Activated CD4-positive, alpha-beta T cell treated with anti-CD3 and anti-CD28 coated beads for 36 hours (primary cell): ENCODE measurements at places on chromosomes 12 and 14.
A peak's percentile ranks its signal among the peaks of the same experiment; 100 is the strongest.

- no peak for DNase-seq
These were observed 120.4 kb upstream of the LRIG3 start for GRCh38 chr12:59040656-59041055.

DNA sequence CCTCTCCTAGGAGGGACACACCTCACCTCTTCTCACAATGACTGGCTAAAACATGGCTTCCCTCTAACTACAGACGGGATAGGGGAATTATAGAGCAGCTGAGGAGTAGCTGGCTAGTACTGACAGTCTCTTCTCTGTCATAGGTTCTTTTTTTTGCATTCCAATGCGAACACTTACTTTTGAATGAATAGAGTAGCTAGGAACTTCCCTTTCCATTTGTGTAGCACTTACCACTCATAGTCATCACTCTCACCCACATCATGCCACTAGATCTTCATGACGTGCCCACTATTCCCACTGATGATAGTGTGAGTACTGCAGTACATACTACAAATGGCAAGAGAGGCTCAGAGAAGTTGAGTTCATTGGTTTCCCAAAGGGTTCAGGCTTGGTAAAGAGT is 143.9 kb upstream of the HIF1A start:
- DNase-seq, result no peak

- peak; percentile 68 for DNase-seq
These were observed 46.7 kb downstream of the RIN3 start for GRCh38 chr14:92560106-92560865.

- DNase-seq, result no peak
These were observed 87.9 kb downstream of the PLEKHA5 start for GRCh38 chr12:19217446-19217845.

- peak; percentile 43 for DNase-seq
These were observed 72.7 kb downstream of the RIN3 start for GRCh38 chr14:92585981-92586937.

DNA sequence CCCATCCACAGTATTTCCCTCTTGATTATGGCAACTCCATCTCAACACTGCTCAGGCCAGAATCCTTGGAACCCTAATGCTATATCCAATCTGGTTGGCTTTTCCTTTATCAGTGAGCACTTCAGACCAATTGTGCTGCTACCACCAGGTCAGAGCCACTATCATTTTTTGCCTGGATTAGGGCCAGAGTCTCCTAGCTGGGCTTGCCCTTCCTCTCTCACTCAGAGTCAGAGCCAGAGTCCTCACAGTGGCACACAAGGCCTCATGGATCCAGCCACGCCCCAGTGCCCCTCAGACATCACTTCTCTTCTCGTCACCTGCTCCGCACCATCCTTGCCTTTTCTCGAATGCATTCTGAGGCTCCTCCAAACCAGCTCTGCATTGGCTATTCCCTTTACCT is 211.1 kb downstream of the ANO6 start:
- no peak for DNase-seq

DNA sequence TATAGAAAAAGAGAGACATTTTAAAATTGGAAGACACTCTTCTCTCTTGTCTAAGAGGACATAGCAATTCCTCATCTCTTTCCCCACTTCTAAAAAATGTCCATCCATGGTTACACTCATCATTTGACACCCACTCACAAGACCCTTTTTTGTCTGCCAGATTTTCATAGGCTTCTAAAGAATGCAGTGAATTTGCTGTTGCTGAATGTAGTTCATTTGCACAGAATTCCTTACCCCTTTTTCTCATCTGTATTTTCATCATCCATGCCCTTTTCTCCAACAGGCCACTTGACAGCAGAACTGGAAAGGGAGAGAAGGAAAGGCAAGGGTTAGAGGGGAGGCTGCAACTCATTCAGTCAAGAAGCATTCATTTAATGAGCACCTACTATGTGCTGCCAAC is 128.0 kb downstream of the NUAK1 start:
- no peak for DNase-seq

- DNase-seq, result peak; percentile 84
These were observed 890 bp upstream of the KIF26A start for GRCh38 chr14:104137297-104138097.

GRCh38 chr14:86012461-86012860 is 482.5 kb downstream of the FLRT2 start:
- no peak for DNase-seq

DNA sequence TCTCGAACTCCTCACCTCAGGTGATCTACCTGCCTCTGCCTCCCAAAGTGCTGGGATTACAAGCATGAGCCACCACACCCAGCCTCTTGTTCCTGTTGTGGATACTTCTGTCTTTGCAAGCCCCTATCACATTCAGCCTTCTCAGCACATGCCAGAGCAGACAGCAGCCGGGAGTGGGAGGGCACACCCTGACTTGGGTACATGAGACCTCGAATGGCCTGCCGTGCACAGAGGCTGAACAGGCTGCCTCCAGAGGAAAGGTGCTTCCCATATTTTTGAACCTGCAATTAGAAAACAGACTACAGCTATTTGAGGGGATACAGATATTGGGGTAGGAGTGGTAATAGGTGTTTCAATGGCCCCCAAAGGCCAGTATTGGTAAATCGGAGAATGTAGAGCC is 307.3 kb upstream of the DIO3 start:
- DNase-seq, result no peak

GRCh38 chr12:11681207-11681606 is 31.7 kb downstream of the ETV6 start:
- DNase-seq, result no peak

GRCh38 chr12:5244513-5244972 is 187.4 kb upstream of the NTF3 start:
- no peak for DNase-seq

GRCh38 chr12:88935856-88936255 is 355.6 kb upstream of the KITLG start:
- no peak for DNase-seq

- DNase-seq, result no peak
These were observed 229.5 kb downstream of the CACNA1C start for GRCh38 chr12:2282318-2282717.

GRCh38 chr12:67969134-67969802 is 20.0 kb upstream of the IFNG-AS1 start:
- no peak for DNase-seq

GRCh38 chr14:51446771-51447170 is 204.9 kb upstream of the FRMD6 start:
- no peak for DNase-seq

- DNase-seq, result no peak
These were observed 640 bp upstream of the ZFYVE1 start for GRCh38 chr14:73027546-73027945.

GRCh38 chr12:71439362-71439612 is 311 bp upstream of the LGR5 start:
- DNase-seq, result no peak

DNA sequence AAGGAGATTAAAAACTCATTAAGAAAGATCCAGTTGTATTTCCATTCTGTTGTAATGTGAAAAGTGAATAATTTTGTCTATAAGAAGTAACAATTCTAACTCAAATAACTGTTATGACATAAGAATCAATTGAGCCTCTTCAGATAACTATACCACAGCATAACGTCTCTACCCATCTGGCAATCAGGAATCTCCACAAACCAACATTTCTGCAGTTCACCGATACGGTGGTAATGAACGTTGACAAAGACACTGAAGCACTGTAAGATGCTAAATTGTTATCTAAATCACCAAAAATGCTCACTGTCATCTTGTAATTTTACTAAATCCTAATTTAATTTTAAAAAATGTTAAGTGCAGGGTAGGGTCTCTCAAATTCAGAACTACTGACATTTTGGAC is 130.9 kb upstream of the USP15 start:
- no peak for DNase-seq

DNA sequence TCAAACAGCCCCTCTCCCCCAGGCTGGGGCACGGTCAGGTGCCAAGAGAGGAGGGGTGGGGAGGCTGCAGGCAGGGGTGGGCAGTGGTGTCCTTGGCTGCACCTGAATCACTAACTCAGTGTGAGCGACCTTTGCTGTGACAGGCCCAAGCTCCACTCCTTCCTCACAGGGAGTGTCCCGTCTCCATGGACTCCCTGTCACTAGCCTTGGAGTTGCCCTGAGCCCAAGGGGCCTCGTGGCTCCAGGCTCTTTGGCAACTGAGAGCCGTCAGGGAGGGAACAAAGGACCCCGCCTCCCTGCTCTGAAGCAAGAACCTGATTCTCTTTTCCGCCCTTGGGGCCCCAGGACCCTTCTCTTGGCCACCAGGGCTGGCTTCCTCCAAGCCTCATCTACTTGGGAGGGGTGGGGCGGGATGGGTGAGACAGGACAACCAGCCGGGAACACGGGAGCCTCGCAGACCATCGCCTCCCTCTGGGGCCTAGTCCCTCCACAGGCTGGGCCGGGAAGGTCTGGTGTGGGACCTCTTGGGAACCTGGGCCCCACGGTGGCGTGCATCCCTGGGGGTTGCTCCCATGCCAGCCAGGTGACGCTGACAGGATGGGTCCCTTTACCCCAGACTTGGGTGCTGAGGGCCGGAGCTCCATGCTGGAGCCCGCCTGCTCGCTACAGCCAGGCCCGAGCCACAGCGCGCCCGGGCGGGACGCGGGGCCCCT is 935 bp upstream of the ADSS1 start:
- DNase-seq, result no peak

DNA sequence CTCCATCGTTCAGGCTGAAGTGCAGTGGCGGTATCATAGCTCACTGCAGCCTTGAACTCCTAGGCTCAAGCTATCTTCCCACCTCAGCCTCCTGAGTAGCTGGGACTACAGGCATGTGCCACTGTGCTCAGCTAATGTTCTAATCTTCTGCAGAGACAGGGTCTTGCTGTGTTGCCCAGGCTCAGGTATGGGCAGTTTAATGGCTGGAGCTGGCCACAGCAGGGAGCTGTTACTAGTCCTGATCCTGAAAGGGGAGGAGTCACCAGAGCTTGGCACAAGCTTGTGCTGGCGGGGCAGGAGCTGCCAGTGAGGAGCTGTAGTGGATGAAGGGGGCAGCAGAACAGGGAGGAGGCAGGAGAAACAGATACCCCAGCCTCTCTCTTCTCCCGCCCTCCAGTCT is 10.6 kb downstream of the TMEM120B start:
- DNase-seq, result no peak

DNA sequence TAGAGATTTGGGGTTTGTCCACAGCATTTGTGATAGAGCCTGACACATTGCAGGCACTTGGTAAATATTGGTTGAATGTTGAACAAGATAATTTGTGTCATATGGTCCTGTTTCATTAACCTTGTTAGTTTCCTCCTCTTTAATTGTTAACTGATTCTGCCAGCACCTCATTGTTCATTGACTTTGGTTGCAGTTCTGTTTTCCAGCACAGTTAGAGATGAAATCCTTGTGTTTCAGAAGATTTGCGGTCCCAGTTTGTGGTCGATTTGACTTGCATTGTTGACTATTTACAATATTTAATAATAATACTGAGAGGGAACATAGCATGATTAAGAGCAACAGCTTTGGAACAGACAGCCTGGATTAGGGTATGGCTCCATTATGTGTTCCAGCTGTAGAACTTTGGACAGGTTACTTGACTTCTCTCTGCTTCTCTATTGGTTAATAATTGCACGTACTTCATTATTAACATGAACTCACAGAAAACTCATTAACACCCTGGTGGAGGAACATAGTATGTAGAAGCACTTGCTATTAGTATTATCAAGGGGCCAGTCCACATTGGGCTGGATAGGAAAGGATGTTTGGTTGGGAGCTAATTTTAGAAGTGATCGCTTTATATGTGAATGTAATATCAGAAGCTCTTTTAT is 8.7 kb downstream of the DRAM1 start:
- DNase-seq, result no peak

DNA sequence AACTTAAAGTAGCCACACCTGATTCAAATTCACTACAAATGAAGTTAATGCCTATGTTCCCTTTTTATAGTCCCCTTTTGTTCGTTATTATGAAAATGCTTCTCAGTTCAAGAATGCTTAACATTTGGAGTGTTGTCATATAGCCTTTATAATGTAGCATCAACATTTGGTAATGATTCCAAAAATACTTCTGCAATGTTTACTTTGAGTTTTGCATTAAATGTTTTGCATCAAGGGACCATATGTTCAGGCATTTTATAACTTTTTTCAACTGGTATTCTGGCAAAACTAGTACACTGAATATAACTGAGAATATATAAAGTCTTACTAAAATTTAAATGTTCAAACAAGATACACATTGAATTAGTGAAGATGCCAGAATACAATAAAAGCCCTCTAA is 209.6 kb upstream of the SLC16A7 start:
- DNase-seq, result no peak

DNA sequence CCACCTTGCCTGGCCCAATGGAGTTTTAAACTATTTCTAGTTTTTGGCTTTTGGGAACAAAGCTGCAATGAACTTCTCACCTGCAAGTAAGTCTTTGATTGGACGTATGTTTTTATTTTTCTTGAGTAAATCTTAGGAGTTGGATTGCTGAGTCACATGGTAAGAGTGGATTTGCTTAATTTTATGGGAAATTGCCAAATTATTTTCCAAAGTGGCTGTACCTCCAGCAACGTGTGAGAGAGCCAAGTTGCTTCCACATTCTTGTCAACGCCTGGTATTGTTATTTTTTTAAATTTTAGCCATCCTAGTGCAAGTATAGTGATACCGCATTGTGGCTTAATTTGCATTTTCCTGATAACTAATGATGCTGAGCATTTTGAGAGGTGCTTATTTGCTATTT is 136.6 kb downstream of the LMNTD1 start:
- no peak for DNase-seq

DNA sequence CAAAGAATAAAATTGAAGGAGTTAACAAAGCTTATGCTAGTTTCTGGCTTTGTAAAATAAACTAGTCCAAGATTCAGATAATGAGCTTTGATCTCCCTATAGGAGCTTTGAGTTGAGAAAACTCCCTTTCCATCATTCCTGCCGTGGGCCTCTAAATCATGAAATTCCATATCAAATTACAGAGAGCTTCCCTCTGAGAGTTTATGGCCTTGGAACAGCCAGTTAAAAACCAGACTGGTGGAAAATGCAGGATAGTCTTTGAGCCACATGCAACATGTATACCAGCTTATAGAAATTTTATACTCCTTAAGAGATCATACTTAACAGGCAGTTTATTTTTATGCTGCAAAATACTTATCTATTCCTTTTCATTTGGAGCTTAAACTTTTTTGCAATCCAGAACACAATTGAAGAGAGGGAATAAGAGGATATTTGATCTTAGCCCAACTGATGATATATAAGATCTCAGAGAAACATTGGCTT is 175.8 kb upstream of the ATP2B1 start:
- DNase-seq, result no peak

DNA sequence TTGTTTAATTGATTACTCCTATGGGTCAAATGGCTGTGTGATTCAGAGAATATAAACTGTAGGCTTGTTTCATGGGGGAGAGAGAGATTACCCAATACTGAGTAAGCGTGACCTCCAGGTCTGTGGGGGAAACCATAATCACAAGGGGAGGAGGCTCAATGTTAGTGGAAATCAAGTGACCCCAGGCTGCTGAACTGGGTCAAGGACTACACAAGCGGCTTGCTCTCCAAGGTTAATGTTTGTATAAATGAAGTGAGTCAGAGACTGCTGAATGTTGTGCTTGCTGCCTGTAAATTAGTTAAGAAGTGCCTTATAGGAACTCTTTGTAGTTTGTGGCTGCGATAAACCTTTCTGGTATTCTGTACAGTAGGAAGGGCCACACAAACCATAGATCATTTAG is 479.7 kb downstream of the AACS start:
- no peak for DNase-seq
